ENCODE measurements at places on chromosomes 11 and 22.

DNA sequence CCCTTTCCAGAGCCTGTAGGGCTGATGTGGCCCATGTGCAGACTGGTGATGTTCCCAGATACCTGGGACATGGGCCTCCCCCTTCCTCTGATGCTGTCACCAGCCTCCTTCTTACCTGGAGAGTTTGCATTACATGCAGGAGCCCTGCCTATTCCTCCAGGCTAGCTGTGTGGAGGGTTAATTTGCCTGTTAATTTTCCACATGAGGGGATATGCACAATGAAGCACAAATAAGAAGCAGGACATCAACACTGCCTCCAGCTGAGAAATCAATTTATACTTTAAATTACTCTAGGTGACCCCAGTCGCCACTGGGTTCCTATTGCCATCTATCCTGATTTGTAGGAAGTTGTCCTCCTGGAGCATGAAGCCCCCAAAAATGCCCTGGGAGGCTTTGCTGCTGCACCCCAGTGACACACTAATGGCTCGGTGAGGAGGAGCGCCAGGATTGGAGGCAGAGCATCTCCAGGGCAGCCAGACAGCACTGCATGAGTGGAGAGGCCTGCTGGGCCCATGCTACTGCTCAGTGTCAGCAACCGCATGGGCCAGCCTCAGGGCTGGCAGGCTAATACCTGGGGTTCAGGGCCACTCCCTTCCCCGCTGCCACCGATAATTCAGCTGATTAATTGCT, 101.6 kb upstream of the USP47 start:
- no peak for DNase-seq

- DNase-seq = no peak
Observed at GRCh38 chr11:88292171-88292843, 45.2 kb downstream of the CTSC start.

GRCh38 chr11:106998116-106998915, 20.0 kb downstream of the GUCY1A2 start:
- no peak for DNase-seq

GRCh38 chr11:77411137-77411707, 62.7 kb downstream of the PAK1 start:
- DNase-seq = no peak

DNA sequence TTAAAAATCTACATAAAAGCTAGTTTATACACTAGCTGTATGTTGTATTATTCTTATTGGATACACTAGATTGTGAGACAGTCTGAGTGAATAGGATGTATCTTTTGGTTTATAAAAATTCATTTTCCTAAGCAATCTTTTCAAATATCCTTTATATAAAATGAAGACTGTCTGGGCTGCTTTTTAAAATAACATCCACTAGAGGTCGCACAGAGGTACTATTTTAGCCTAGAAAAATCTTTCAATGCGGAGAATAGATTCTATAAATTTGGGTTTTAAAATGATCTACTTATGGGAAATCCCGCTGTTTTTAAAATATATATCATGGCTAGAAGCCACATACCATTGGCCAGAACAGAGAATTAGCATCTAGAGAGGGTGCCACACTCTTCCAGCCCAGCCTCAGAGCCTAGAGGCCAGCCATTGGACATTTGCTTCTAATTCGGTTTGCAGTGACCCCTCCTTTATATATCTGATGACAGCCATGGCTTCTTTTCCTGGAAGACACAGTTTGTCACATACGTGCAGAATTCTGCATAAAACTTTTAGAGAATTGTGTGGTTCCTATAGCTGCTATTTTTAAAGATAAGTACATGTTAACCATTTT, 7.3 kb downstream of the C11orf97 start:
- peak; percentile 43 for DNase-seq

DNA sequence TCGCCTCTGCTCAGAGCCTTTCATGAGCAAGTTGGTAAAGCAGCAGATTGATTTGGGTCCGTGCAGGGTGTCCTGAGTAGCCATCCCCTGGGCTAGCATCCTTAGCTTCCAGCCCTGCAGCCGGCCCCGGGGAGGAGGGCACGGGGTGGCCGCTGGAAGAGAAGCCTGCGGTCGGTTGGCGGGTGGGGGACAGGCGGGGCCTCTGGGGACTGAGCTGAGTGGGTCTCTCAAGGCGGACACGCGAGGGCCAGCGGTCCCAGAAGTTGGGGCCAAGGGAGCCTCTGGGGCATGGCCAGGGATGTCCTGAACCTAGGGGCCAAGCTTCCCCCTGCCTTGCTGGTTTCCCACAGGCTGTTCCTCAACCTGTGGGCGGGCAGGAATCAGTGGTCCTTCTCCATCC, 143.0 kb downstream of the TBC1D22A start:
- no peak for DNase-seq

- DNase-seq = peak; percentile 82
Observed at GRCh38 chr11:62830904-62831519, 839 bp downstream of the STX5 start.

DNA sequence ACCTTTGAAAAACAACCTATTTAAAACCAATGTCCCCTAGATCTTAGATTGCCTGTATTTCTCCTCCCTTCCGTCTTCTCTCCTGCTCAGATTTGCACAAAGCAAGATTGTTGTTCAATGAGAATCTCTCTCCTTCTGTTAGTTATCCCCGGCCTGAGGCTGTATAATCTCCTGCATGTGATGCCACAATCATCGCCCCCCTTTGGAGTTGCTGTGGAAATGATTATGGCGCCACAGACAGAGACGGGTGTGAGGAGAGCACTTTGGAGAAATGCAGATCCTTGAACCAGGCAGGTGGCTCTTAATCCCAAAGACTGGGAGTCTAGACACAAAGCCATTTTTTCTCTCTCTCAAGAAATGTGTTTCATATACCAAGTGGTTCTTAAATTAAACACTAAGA, 941.3 kb downstream of the OPCML start:
- DNase-seq = peak; percentile 32

- no peak for DNase-seq
Observed at GRCh38 chr22:46159777-46160176, 9.5 kb downstream of the PPARA start.

- no peak for DNase-seq
Observed at GRCh38 chr11:118117790-118118601, 31.2 kb upstream of the SMIM35 start.

- DNase-seq = peak; percentile 72
Observed at GRCh38 chr22:22408731-22409696, 99.5 kb downstream of the ZNF280B start.

GRCh38 chr11:33924341-33924740, 32.5 kb upstream of the LMO2 start:
- DNase-seq = no peak

- peak; percentile 13 for DNase-seq
Observed at GRCh38 chr11:43579171-43579918, 101.2 kb upstream of the HSD17B12 start.

DNA sequence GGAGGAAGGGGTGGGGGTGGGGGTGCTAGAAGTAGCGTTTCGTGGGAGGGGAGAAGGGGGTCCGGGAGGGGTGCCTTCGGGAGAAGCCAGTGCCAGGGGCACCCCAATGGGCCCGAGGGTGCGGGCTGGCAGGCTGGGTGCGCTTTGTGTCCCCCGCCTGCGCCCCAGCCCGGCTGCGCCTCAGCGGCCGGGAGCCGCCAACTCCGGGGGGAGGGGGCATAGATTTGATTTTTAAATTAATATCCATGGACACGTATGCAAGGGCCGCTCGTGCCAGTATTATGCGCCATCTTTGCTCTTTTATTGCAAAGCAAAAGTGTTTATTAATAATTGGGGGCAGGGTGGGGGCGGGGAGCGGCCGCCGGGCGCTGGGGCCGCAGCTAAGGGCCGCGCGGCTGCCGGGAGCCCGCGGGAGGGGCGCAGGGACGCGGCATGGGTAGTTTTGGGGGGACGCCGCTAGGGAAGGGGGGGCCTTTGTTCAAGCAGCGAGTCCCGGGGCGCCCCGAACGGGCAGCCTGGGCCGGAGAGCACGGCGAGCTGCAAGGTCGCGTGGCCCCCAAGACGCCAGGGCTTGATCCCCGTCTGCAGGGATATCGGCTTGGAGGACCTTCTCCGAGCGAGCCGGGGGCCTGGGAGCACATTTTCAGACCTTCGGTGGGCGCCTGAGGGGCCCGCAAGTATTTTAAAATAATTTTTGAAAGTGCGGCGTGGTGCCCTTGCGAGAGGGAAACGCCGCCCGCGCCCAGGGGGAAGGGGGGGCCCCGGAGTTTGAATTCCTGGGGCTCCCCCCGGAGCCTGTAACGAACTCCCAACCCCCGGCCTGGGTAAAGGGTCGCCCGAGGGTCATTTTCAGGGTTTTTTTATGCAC, 959 bp downstream of the CCND1 start:
- DNase-seq = no peak

DNA sequence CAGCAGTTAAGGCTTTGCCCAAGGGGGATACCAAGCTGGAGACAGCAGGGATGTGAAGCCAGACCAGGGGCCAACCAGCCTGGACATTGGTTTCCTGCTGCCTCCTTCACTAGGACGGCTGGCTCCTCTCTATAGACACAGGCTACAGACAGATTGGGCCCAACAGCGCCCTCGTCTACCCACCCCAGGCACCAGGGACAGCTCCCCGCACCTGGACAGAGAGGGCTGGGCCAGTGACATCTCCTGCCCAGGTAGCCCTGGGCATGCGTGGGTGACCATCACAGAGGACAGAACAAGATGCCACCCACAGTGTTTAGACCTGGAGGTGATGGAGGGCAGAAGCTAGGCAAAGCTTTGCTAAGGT, 1.2 kb downstream of the DKK3 start:
- DNase-seq = no peak

- no peak for DNase-seq
Observed at GRCh38 chr11:115985896-115986295, 481.7 kb upstream of the CADM1 start.

DNA sequence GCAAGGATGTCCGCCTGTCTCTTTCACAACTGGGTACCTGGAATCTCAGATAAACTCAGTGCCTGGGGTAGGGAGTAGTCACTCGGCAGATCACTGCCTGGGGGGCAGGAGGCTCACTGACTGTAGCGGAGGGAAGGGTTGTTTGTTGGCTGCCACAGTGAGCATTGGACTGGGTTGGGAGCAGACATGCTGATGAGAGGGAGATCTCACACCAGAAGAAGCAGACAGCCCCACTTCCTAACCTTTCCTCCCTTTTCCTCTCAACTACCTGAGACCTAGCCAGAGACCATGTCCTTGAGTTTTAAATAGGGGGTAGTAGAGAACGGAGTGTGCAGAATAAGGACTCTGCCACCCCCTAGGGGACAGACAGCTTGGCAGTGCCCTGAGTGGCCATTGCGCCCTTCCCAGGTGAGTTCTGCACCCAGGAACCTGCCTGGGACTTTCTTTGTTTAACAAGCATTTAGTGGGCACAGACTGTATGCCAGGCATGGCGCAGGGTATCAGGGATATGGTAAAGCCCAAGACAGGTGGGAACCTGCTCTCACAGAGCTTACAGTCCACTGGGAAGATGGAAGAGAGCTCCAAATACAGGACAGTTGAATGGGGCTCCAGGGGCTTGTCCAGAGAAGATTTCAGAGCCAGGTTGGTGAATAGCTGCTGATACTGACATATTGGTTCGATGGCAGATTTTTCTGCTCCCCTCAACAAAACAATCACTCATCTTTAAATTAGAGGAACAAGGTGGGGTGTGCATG, 115.7 kb upstream of the NNMT start:
- peak; percentile 21 for DNase-seq

DNA sequence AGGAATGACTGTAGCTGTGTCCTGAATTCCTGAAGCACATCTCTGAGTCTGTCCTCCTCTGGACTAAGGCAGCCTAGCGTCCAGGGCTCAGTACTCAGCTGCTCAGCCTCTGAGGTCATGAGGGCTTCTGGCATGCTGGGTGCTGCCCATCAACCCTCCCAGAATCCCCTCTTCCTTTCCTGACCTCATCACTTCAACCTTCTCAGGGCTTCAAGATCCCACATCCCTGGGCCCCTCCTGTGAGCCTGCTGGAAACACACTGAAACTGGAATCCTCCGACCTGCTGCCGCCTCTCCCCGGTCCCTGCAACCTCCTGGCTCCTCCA, 803 bp downstream of the KRTAP5-8 start:
- no peak for DNase-seq

GRCh38 chr11:63564784-63565350, 1.7 kb upstream of the PLAAT2 start:
- DNase-seq = no peak

DNA sequence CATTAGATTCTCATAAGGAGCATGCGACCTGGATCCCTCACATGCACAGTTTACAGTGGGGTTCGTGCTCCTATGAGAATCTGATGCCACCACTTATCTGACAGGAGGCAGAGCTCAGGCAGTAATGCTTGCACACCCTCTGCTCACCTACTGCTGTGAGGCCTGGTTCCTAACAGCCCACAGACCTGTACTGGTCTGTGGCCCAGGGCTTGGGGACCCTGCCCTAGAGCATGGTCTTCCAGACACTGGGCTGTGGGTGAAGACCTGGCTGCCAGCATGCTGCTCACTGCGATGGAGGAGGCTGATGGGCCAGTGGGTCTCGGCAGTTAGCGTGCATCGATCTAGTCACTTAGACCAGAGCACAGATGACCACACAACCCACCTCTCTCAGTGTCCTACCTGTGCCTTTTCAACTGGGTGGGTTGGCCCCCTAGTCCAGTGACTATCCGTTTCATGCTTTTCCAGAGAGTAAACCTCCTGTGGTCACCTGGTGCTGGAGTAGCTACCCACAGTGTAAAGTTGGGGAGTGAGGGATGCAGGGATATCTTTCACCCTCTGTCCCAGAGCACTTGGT, 21.1 kb downstream of the MED15 start:
- DNase-seq = no peak

DNA sequence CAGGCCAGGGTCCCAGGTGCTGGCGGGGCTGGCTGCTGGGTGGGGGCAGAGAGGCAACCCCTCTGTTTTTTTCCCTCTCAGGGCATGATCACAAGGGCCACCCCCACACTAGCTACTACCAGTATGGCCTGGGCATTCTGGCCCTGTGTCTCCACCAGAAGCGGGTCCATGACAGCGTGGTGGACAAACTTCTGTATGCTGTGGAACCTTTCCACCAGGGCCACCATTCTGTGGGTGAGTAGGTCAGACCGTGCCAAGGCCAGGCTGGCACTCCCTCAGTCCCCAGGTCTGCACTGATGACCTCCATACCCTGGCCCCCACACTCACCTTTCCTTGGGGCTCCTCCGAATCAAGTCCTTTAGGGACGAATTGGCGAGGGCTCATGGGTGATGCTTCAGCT, 7.3 kb downstream of the TCN2 start:
- no peak for DNase-seq

DNA sequence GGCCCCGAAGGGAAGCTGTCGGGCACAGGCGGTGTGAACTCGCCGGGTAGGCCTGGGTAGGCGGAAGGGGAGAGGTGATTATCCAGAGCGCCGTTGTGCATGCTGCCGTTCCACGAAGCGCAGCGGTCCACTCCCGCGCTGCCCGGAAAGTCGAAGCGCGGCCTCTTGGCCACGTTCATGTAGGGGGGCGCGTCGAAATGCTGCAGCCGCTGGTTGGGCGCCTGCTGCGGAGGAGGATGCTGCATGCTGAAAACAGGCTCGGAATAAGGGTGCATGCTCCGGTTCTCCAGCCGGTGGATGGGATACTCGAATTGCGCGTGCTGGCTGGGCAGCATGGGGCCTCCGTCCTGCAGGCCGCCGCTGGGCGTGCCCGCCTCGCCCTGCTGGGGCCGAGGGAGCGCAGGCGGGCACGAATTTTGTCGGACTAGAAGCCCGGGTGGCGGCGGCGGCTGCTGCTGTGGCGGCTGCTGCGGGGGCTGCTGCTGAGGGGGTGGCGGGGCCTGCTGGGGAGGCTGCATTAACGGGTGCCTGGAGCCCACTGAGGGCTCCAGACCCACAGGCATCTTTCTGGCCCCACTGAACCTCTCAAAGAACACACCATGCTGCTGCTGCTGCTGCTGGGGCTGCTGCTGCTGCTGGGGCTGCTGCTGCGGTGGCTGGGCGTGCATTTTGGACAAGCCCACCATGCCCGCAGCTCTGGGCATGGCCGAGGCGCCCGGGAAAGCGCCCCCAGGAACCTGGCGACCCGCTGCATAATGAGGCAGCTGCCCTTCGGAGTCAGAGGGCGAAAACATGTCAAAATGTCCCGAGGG, 2.3 kb downstream of the MN1 start:
- DNase-seq = peak; percentile 39

Measured in NCI-H524 (cell line).